ENCODE measurements at places on chromosomes 12 and 14.
A peak's percentile ranks its signal among the peaks of the same experiment; 100 is the strongest.

DNA sequence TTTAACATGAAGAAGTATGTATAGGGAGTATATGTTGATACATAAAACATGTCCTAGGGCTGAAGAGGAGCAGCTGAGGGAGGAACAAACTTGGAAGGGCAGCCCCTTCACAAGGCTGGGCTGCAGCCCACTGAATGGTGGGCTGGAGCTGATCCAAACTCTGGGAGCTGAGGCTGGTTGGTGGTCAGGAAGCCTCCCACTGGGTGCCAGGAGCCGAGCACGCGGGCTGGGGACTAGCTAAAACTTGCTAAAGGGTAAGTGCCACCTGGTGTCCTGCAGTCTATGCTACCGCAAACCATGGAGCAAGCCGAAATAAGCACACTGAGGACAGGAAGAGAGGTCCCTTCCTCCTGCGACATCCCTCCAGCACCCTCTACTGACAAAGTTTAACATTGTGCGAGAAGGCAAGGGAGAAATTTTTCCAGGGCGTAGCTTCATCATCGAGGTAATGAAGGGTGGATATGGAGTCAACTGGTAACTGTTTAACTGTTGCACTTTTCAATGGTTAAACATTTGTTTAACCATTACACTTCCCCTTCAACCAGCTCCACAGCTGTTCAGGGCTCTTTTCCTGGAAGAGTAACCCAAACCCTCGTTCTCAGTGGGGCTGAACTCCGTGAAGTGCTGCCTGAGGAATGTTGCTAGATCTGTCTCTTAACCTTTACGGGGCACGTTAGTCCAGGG lies 42.2 kb downstream of the EGLN3 start:
- peak; percentile 16 for DNase-seq

DNA sequence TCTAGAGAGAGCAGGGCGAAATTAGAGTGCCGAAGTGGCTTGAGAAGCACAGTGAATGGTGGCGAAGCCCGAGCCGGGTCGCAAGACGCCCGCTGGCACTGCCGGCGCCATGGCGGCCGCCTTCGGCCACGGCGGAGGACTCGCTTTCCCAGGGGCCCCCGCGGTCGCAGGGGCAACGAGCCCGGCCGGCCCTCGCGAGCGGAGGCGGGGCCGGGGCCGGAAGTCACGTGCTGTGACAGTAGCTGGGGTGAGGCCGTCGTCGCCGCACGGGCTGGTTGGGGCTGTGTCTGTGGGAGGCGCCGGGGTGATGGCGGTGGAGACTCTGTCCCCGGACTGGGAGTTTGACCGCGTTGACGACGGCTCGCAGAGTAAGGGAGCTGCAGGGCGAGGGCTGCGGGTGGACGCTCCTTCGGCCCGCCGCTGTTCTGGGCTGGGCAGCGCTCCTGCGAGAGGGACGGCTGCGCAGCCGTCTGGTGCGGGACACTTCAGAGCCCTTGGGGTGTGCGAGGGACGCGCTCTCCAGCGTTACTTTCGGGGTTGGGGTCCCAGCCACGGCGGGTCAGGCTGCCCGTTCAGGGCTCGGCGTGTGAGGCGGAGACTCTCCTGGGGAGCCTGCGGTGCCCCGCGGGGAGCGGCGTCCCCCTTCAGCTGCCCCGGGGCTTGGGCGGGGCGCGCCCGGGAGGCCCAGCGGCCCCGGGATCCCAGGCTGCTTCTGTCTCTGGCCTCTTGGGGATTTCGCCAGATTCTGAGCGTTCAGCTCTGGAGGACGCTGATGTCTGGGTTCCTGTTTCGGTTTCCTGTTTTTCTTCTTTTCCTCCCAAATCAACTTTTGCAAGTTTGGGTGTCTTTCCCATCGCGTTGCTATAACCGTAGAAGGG lies at the start of gene WASHC4:
TSS of gene WASHC4 (plus strand) at position 238 of the 878 bp plus-strand sequence. CDS start at position 308, 70 bp downstream.
- DNase-seq: peak; percentile 97

DNA sequence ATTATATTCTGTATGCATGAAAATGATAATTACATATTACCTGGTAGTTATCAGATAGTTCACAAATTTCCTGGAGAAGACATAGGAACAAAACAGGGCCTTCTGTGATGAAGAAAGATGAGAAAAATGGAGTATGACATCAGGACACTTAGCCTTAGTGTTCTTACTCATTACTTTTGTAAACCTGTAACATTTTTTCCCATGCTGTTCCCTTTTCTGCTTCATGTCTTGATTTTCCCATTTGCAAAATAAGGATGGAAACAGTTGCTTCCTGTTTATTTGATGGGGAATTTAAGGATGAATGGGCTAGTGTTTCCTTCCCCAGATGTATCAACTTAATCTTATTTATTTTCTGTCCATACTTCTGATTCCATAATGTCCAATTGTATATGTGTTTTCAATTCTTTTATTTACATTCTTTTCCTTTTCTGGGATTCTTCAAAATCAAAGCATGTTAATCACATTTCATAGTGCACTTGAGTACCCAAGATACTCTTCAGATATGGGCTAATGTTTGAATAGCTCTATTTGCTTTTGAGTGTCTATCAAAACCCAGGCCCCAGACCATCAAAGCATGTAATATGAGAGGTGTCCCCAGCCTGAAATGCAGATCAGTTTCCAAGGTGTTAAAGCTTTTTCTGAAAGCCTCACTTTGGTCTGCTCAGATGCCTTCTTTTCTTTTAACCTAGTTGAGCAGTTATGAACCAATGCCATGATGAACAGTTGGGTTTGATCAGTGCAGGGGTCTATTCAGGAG lies 260.5 kb downstream of the RAD51B start:
- no peak for DNase-seq

DNA sequence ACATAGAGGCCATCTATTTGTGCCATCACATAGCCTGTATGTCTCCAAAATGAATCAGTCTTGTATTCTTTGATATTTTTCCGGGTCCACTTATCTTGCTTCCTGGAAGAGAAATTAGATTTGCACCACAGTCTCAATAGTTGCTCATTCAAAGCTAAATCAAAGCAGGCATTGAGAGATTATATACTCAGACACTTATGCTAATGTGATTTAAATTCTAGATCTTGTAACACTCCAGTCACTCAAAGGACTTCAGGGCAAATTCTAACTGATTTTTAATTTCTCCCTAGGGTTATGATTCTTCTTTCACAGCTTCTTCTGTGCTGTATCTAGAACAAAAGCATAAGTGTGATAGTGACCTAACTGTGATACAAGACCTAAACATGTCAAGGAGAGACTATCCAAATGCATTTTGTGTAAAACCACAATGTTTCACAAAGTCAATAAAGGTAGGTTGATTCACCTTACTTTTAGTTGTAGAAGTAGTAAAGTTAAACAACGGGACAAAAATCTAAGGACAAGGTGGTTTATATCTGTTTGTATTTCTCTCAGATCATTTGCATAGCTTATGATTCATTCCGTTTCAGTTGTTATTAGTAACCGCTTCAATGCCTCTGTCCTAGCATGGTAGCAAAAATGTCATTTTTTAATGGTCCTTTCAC lies 26.8 kb downstream of the PLBD1 start:
- peak; percentile 73 for DNase-seq

DNA sequence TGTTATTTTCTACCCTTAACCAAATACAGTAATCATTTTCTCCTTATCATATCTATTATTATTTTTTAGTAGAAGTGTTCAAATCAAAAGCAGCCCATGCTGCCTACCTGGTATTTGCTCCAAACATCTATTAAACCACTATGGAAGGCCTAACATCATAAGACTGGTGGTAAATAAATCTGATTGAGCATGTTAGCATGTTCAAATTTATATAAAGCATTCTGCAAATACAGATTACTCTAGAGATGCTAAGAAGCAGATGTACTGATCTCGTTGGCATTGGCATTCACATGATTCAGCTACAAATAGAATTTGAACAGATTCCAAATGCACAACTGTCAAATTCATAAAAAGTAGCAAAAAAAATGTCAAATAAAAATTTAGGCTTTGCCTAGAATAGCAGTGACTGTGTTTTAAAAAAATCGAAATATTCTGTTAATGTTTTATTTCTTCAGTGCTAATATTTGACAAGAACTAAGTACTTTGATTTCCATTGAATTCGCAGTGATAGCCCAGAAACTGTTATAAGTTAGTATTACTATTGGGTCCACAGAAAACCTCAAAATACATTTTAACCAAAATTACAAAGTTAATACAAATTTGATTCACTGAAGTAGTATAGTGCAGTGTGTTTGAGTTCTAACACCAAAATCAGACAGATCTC lies 9.4 kb upstream of the OSBPL8 start:
- DNase-seq: no peak

DNA sequence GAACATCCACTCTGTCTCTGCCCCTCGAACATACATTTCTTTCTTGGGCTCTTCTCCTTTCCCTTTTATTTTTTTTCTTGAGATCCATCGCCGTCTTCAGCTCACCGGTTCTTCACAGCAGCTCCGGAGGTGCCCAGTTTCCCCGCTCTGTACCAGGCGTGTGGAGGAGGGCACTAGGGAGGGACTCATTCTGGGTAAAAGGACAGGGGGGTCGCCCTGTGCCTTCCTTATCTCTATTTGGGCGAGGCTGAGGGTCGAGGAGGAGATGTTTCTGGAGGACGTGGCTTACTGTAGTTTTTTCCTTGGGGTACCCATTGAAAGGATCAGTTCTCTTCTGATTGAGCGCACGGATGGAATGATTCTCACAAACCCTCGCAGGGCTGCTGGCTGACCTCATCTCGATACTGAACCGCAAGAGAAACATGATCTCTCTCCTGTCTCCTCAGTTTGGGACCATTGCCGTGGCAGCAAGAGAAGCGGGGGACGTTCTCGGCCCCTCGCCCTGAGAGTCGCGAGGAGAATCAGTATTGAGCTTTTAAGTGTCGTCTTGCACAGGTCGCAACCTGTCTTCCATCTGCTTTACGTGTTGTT lies 386 bp downstream of the LIN52 start:
- peak; percentile 21 for DNase-seq

GRCh38 chr12:76569685-76570604 lies 10.4 kb upstream of the OSBPL8 start:
- no peak for DNase-seq

GRCh38 chr14:89641495-89642175 lies 224.6 kb upstream of the FOXN3 start:
- no peak for DNase-seq

Data from PC-3 (cell line).